OCI-M1 (cell line): ENCODE measurements at places on chromosomes 3 and 15.
A peak's percentile ranks its signal among the peaks of the same experiment; 100 is the strongest.

GRCh38 chr15:50234764-50235163 lies 30.8 kb downstream of the HDC start:
- DNase-seq, result peak; percentile 23

GRCh38 chr3:51942603-51943450 lies 664 bp downstream of the PARP3 start:
- DNase-seq, result peak; percentile 39

- DNase-seq, result no peak
Observed at GRCh38 chr3:193010191-193010590, 92.5 kb upstream of the MB21D2 start.

GRCh38 chr3:105397974-105398373 lies 31.3 kb downstream of the ALCAM start:
- DNase-seq, result no peak

GRCh38 chr15:78002996-78003395 lies 74.5 kb downstream of the TBC1D2B start:
- no peak for DNase-seq

DNA sequence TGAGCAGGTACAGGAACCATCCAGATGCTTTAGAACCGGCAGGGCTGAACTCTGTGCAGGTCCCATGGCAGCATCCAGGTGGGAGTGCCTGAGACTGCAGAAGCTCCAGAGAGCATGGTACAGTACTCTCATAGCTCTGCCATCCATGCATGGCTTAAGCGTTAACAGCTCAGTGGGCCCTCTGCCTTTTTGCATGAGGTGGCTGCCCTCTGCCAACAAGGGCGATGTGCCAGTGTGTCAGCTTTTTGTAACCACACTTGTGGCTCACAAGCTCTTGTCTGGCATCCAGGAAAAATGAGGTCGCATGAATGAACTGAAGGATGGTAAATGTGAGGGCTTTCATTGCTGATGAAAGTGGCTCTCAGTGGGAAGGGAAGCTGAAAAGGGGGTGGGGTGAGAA lies 950.1 kb downstream of the DIPK2A start:
- DNase-seq, result no peak

DNA sequence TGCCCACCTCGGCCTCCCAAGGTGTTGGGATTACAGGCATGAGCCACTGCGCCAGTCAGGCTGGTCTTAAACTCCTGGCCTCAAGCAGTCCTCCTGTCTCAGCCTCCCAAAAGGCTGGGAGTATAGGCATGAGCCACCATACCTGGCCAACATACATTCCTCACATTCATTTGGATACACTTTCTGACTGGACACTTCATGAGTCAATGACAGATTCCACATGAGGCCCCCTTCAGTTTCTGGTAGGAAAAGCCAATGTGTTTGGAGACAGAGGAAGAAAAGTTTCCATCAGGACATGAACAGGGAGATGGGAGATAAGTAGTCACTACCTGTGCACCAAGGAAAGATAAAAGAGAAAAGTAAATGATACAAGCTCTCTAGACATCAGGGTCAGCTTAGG lies 49.4 kb upstream of the GSK3B start:
- no peak for DNase-seq

GRCh38 chr3:196210673-196211556 lies at the start of gene ZDHHC19:
Gene ZDHHC19 (minus strand): TSS chr3:196211400. CDS start chr3:196211315, 85 bp downstream.
- DNase-seq, result no peak

- no peak for DNase-seq
Observed at GRCh38 chr15:93562395-93563123, 473.5 kb upstream of the RGMA start.

DNA sequence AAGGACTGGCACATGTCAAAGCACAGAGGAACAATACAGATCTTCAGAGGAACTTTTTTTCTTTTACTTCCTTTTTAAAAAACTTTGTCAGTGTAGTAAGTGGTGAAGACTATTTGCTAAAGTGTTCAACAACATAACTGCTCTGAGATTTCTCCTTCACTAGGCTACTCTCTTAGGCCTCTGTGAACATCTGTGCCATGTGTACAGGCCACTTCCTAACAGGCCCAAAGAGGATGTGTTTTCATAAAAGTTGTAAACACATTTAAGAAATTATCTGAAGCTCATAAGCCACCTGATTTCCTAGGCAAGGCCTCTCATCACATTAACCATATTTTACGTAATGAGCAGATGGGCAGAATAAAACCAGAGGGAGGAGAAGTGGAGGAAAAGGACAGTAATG lies 235.4 kb downstream of the FHIT start:
- no peak for DNase-seq

DNA sequence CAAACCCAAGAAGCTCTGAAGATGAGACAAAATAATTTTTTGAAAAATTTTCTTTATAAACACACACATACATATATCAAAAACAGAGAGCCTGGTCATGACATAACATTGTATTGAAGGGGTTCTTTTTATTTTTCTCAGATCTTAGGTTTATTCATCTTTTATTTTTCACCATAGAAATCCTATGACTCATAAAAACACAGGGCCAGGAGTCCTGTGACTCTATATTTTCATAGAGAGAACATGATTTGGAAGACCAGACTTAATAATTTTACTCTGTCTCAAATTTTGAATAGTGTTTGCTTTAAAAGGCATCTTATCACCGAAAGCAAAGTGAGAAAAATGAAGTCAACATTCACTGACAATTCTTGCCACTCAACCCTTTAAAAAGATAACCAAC lies 57.7 kb downstream of the SUCNR1 start:
- DNase-seq, result no peak

- DNase-seq, result no peak
Observed at GRCh38 chr3:177314897-177315296, 117.6 kb upstream of the TBL1XR1 start.

- peak; percentile 81 for DNase-seq
Observed at GRCh38 chr15:48617619-48618018, 27.9 kb downstream of the FBN1 start.

- no peak for DNase-seq
Observed at GRCh38 chr3:155443815-155444214, 150.3 kb upstream of the STRIT1 start.

GRCh38 chr3:23240171-23240785 lies 37.2 kb downstream of the UBE2E2 start:
- DNase-seq, result no peak

GRCh38 chr3:67384760-67385397 lies 269.5 kb downstream of the SUCLG2 start:
- peak; percentile 33 for DNase-seq

- DNase-seq, result no peak
Observed at GRCh38 chr3:138942861-138943623, 3.9 kb downstream of the FOXL2 start.

GRCh38 chr3:130404401-130404800 lies 58.9 kb downstream of the COL6A5 start:
- DNase-seq, result no peak
